ENCODE measurements at places on chromosomes 5 and 9. TPM values are rescaled to one million over a fixed set of nuclear protein-coding genes. Genes with fewer than 3 reads are reported as not detected.
A peak's percentile ranks its signal among the peaks of the same experiment; 100 is the strongest.

Gene GLIPR2
- total RNA-seq: 5.1 TPM

Gene NUTM2F
- 0.45 TPM for total RNA-seq

- peak overlapping the region; percentile 41 for H3K27ac ChIP-seq
- no peaks in the 10 kb centered on the region for H3K36me3 ChIP-seq
- H3K27me3 ChIP-seq: no peaks in the 10 kb centered on the region
- DNase-seq: no peak
- peaks cover 6% of the 10 kb centered on the region for H3K4me1 ChIP-seq
Measured at GRCh38 chr5:73673161-73673591, 47.2 kb downstream of the ARHGEF28 start.

DNA sequence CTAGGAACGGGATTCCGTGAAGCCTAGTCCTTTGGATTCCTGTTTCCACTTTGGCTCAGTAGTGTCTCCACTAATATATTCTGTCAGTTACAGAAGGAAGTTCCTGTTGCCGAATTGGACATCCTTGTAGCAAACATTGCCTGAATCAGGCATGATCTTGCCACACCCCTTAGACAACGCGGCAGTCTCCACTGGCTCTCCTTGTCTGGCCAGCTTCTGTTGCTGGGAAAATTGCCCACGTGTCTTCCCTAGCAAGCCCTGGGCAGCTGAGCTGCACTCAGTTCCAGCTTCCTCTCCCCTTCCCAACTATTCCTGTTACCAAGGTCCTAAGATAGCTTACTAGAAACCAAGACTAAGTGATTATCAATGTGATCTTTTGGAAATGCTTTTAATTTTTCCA, 316.6 kb upstream of the RIOK2 start:
- peaks cover 5% of the 10 kb centered on the region for H3K4me1 ChIP-seq
- no peaks in the 10 kb centered on the region for H3K27me3 ChIP-seq
- no peaks in the 10 kb centered on the region for H3K36me3 ChIP-seq
- DNase-seq: no peak

GRCh38 chr9:99593610-99594009, 228.1 kb upstream of the NR4A3 start:
- no peak overlapping the region for H3K4me3 ChIP-seq
- no peak overlapping the region for H3K27ac ChIP-seq
- no peaks in the 10 kb centered on the region for H3K36me3 ChIP-seq
- no peaks in the 10 kb centered on the region for H3K4me1 ChIP-seq

DNA sequence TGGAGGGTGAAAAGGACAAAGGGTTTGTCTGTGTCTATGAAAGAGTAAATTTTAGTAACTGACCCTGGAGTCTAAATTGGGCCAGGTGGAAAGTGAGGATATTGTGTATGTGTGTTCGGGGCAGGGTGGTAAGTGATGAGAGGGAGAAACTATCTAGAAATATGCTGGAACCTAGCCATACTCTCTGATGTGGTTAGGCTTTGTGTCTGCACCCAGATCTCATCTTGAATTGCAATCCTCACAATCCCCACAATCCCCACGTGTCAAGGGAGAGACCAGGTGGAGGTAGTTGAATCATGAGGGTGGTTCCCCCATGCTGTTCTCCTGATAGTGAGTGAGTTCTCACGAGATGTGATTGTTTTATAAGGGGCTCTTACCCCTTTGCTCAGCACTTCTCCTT, 60.6 kb downstream of the COMMD10 start:
- H3K36me3 ChIP-seq: no peaks in the 10 kb centered on the region
- no peaks in the 10 kb centered on the region for H3K27me3 ChIP-seq
- no peak for DNase-seq
- no peak overlapping the region for H3K27ac ChIP-seq
- H3K4me3 ChIP-seq: no peak overlapping the region

- H3K27me3 ChIP-seq: no peaks in the 10 kb centered on the region
- H3K36me3 ChIP-seq: no peaks in the 10 kb centered on the region
- DNase-seq: peak; percentile 84
Measured at GRCh38 chr9:1939926-1940368, 75.2 kb upstream of the SMARCA2 start.

GRCh38 chr5:14896131-14896530, 24.6 kb upstream of the ANKH start:
- no peak for DNase-seq
- no peaks in the 10 kb centered on the region for H3K4me1 ChIP-seq
- H3K27me3 ChIP-seq: no peaks in the 10 kb centered on the region
- no peak overlapping the region for H3K27ac ChIP-seq
- no peaks in the 10 kb centered on the region for H3K36me3 ChIP-seq

Gene HMCN2
- total RNA-seq: 2.6 TPM

GRCh38 chr9:35044071-35044470, 28.4 kb downstream of the VCP start:
- H3K36me3 ChIP-seq: no peaks in the 10 kb centered on the region
- H3K4me1 ChIP-seq: peaks cover 6% of the 10 kb centered on the region
- H3K4me3 ChIP-seq: no peak overlapping the region
- peak; percentile 64 for DNase-seq
- no peak overlapping the region for H3K27ac ChIP-seq
- no peaks in the 10 kb centered on the region for H3K27me3 ChIP-seq

- H3K36me3 ChIP-seq: no peaks in the 10 kb centered on the region
- no peaks in the 10 kb centered on the region for H3K4me1 ChIP-seq
- H3K27me3 ChIP-seq: no peaks in the 10 kb centered on the region
- H3K4me3 ChIP-seq: no peak overlapping the region
- no peak for DNase-seq
- no peak overlapping the region for H3K27ac ChIP-seq
Measured at GRCh38 chr5:3452622-3453021, 143.0 kb upstream of the IRX1 start.

DNA sequence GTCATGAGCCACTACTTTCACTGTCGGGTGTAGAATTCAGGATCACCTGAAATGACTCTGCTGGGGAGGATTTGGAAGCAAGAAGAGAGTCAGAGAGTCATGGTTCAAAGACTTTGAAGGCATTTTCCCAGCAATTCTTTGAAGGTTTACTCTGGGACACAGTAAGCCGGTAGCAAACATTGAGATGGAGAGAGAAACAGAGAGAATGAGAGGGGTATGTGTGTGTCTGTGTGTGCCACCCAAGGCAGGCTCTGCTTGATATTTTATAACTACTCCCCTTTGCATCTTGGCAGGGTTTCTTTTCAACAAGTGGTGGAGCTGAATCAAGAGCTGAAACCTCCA, 89.8 kb downstream of the ANKRD55 start:
- no peaks in the 10 kb centered on the region for H3K4me1 ChIP-seq
- no peak overlapping the region for H3K27ac ChIP-seq
- H3K36me3 ChIP-seq: no peaks in the 10 kb centered on the region
- no peak for DNase-seq
- no peak overlapping the region for H3K4me3 ChIP-seq
- H3K27me3 ChIP-seq: no peaks in the 10 kb centered on the region

DNA sequence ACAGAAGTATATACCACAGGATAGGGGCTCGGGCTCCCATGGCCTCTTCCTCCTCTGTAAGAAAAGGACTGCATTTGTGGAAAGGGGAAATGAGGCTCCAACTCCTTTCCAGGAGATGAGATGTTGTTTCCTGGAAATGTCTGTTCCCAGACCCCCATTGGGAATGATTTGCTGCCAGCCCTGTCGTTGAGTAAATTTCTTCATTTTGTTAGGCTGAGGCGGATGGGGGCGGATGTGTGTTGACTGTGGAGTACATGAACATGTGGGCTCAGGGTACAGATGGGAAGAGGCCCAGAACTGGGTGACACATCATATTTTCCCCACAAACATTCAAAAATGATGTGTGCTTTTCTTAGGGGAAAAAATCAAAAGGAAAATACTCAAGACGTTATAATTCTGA, 28.8 kb upstream of the TNFAIP8 start:
- H3K27me3 ChIP-seq: no peaks in the 10 kb centered on the region
- H3K36me3 ChIP-seq: no peaks in the 10 kb centered on the region
- peaks cover 35% of the 10 kb centered on the region for H3K4me1 ChIP-seq
- H3K4me3 ChIP-seq: no peak overlapping the region

DNA sequence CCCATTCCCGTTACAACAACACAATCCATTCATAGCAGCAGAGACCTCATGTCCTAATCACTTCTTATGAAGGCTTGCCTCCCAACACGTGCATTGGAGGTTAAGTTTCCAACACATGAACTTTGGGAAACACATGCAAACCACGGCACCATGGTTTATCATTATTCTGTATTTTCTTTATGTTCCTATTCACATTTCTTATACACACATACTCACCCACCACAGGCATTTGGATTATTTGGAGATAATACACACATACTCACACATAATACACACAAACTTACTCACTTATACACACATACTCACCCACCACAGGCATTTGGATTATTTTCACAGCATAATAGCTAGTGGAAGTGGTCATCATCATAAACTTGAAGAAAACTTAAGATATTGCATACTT, 75.6 kb downstream of the C7 start:
- H3K27me3 ChIP-seq: no peaks in the 10 kb centered on the region
- no peak overlapping the region for H3K4me3 ChIP-seq
- no peak overlapping the region for H3K27ac ChIP-seq
- no peaks in the 10 kb centered on the region for H3K4me1 ChIP-seq
- no peak for DNase-seq

- no peaks in the 10 kb centered on the region for H3K36me3 ChIP-seq
- no peaks in the 10 kb centered on the region for H3K4me1 ChIP-seq
- H3K4me3 ChIP-seq: no peak overlapping the region
- DNase-seq: no peak
- H3K27ac ChIP-seq: no peak overlapping the region
Measured at GRCh38 chr9:1550636-1551035, 464.5 kb upstream of the SMARCA2 start.

GRCh38 chr9:130181678-130182380, 9.6 kb downstream of the NCS1 start:
- no peak overlapping the region for H3K4me3 ChIP-seq
- no peak overlapping the region for H3K27ac ChIP-seq
- H3K36me3 ChIP-seq: no peaks in the 10 kb centered on the region
- peaks cover 24% of the 10 kb centered on the region for H3K4me1 ChIP-seq

DNA sequence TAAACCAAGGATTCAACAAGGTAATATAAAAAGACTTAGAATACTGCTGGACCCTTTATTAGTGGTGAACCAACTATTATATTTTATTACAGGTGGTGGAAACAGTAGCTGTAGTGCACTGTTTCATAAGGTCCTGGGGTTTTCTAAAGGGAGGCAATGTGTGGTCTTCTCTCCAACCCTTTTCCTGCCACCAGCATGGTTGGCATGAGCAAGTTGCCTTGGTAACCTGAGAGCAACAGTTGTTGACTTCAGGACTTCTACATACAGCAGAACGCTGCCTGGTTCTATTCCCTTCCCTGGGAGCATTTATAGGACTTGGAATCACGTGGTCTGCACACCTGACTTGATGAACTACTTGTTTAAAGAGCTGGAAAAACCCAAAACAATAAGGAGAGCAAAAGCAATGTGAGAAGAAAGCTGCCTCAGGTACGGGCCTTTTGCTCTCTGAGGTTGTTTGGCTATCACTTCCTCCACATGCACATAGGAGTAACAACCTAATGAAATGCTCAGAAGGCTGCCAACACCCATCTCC, 81.1 kb upstream of the RAI14 start:
- no peaks in the 10 kb centered on the region for H3K27me3 ChIP-seq
- H3K36me3 ChIP-seq: no peaks in the 10 kb centered on the region
- no peak for DNase-seq
- no peak overlapping the region for H3K4me3 ChIP-seq
- no peaks in the 10 kb centered on the region for H3K4me1 ChIP-seq

DNA sequence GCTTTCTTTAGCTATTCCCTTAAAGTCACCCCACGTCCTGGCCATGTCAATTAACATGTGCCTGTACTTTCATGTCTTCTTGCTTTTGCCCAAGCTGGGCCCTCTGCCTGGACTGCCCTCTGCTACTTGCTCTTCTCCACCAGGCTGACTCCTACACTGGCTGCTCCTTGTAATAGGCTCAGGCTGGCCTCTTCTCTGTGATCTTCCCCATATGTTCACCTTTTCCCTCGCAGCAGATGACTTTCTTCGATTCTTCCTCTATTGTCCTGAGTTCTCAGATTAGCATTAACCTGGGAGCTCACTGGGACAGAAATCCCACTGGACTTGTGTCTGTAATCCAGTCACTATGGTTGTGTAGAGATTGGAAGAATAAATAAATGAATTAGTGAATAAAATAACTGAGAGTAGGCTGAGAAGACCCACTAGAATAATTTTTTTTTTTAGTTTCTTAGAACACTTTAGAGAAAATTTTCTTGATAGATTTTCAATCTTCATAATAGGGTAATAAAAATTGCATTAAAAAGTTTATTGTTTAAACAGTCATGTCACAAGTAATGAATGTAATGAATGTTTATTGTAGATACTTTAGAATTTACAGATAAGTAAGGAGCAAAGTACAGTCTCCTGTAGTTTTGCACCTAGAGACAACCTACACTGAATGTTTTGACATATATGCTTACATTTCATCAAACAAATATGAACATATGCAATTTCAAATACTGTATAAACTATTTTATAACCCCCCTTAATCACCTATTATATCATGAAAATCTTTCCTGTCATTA, 47.4 kb upstream of the TNFSF15 start:
- no peaks in the 10 kb centered on the region for H3K27me3 ChIP-seq
- no peak for DNase-seq
- no peak overlapping the region for H3K4me3 ChIP-seq
- no peak overlapping the region for H3K27ac ChIP-seq
- no peaks in the 10 kb centered on the region for H3K36me3 ChIP-seq
- no peaks in the 10 kb centered on the region for H3K4me1 ChIP-seq

GRCh38 chr9:33431420-33431819, 16.0 kb downstream of the AQP3 start:
- H3K36me3 ChIP-seq: no peaks in the 10 kb centered on the region
- H3K27me3 ChIP-seq: no peaks in the 10 kb centered on the region
- H3K4me3 ChIP-seq: no peak overlapping the region
- no peak overlapping the region for H3K27ac ChIP-seq
- no peaks in the 10 kb centered on the region for H3K4me1 ChIP-seq
- DNase-seq: no peak

Gene ADCY2
- total RNA-seq: 74.9 TPM

Gene ZNF608
- total RNA-seq: 39.7 TPM

Gene GZMA
- total RNA-seq: not detected

Gene C5orf52
- total RNA-seq: not detected

- H3K4me1 ChIP-seq: no peaks in the 10 kb centered on the region
- H3K36me3 ChIP-seq: no peaks in the 10 kb centered on the region
Measured at GRCh38 chr5:124783794-124784193, 37.4 kb upstream of the ZNF608 start.

Gene PKD2L2
- total RNA-seq: not detected

Gene GLRA1
- not detected for total RNA-seq

Gene NOXA1
- total RNA-seq: 0.59 TPM

Gene C8G
- not detected for total RNA-seq

DNA sequence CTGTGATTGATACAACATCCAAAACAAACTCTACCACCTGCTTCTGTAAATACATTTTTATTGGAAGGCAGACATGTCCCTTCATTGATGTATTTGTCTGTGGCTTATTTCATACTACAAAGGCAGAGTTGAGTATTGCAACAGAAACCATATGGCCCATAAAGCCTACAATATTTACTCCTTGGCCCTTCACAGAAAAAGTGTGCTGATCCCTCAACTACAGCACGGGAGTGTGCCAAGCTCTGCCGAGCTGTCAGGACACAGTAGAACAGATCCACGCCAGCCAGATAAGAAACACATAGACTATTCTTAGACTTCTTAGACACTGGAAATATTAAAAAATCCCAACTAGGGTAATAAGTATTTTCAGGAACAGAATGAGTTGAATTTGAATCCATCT, 13.2 kb downstream of the TICAM2 start:
- no peaks in the 10 kb centered on the region for H3K4me1 ChIP-seq
- no peaks in the 10 kb centered on the region for H3K36me3 ChIP-seq
- no peaks in the 10 kb centered on the region for H3K27me3 ChIP-seq
- DNase-seq: no peak

- H3K4me3 ChIP-seq: no peak overlapping the region
- no peak for DNase-seq
- no peaks in the 10 kb centered on the region for H3K27me3 ChIP-seq
- no peak overlapping the region for H3K27ac ChIP-seq
- H3K36me3 ChIP-seq: no peaks in the 10 kb centered on the region
Measured at GRCh38 chr9:126927419-126927818, 12.8 kb downstream of the RALGPS1 start.

Data from GM23338 (cell line).